ENCODE measurements at places on chromosomes 3 and 15.

DNA sequence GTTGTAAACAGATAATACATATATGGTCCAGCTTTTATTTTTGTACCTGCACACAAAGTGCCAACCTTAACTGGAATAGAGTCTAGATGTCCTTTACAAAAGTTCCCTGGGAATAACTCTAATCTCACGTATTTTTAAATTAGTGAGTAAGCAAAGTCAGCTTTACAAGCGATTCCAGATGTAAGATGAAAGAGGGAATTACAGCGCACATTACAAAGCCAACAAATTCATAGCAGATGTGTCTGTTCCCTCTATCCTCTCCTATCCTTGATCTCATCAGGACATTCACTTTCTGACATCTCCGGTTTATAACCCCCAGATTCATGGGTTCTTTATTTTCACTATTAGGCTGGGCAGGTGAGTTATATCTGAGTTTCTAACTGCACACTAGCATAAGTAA lies 406.8 kb upstream of the ZNF385D start:
- DNase-seq = no peak

GRCh38 chr15:52031556-52031955 lies 12.5 kb downstream of the MAPK6 start:
- DNase-seq = no peak

DNA sequence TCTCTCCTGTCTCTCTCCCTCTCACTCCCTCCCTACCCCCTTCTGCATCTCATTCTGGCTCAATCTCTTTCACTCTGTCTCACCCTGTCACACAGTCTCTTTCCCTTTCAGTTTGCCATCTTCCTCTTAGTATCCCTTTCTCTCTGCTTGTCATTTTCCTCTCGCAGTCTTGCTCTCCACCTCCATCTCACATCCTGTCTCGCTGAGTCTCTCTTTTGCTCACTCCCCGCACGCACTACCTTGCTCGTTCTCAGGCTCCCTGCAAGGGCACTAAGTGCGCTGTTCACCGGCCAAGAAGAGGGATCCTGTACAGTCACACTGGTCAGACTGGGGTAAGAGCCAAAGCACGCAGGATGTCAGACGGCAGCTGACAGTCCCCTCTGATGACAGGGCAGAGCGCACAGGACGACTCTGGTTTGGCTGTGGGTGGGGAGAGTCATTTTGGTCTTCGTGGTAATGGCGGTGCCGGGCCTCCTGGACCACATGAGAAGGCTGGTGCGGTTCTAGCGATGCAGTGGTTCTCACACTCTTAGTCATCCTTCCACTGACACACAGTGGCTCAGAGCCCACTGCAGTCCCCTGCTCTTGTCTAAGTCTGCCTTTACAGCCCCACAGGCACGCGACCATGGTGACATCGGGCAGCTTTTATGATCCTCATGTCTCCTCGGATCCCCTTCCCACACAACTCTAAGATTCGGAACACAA lies 356.8 kb downstream of the FOXP1 start:
- no peak for DNase-seq

DNA sequence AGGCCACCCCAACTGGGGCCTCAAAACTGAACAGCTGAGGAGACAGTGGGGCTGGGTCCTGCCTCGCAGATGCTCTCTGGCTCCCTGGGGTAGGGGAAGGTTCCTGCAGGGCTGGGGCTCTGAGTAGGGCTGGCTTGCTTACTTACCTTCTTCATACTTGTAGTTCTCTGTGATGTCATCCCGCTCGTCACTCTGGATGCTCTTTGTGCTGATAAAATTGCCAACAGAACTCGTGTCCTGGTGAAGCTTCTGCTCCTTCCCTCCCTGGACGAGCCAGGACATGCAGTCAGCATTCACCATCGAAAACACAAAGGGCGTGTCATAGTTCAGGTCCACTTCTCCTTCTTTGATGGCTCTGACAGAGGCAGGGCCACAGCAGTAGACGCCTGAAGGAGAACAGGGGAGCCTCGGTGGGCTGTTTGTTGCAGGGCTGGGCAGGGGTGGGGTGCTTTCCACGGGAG lies 17.9 kb upstream of the EPB42 start:
- no peak for DNase-seq

- DNase-seq = no peak
Observed at GRCh38 chr3:64799606-64800005, 111.8 kb upstream of the ADAMTS9 start.

- DNase-seq = no peak
Observed at GRCh38 chr3:27596921-27597320, 112.7 kb upstream of the SLC4A7 start.

DNA sequence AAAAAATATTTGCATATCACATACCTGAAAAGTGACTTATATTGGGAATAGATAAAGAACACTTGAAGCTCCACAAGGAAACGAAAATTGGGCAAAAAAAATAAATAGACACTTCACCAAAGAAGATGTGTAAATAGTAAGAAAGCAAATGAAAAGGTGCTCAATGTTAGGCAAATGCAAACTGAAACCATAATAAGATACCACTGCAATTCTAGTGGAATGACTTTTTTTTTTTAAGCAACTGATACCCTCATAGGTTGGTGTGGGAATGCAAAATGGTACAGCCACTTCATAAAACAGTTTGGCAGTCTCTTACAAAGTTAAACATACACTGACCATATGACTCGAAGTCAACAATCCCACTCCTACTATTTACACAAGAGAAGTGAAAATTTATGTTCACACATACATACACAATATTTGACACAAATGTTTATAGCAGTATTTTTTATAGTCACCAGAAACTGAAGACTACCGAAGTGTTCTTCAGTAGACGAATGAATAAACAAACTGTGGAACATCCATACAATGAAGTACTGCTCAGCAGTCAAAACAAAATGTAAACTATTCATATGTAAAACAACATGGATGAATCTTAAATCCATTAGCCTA lies 176.3 kb downstream of the ZMAT3 start:
- no peak for DNase-seq

- DNase-seq = no peak
Observed at GRCh38 chr3:124714223-124714853, 15.9 kb upstream of the UMPS start.

- no peak for DNase-seq
Observed at GRCh38 chr3:102916532-102916931, 481.7 kb downstream of the ZPLD1 start.

GRCh38 chr15:49215768-49216739 lies 46.0 kb downstream of the GALK2 start:
- no peak for DNase-seq

Measured in HTR-8/SVneo (cell line).